ENCODE measurements at places on chromosomes 6 and 20.

GRCh38 chr6:14945461-14946185 is 300.2 kb upstream of the JARID2 start:
- no peak for DNase-seq

GRCh38 chr6:3956054-3956453 is 106.9 kb downstream of the FAM50B start:
- no peak for DNase-seq

GRCh38 chr20:23062632-23063031 is 13.2 kb upstream of the THBD start:
- DNase-seq = no peak

GRCh38 chr6:53113742-53114141 is 34.9 kb downstream of the GCM1 start:
- no peak for DNase-seq
